Glomerular endothelial cell (primary cell): ENCODE measurements at places on chromosomes 3 and 15. TPM values are rescaled to one million over a fixed set of nuclear protein-coding genes. Genes with fewer than 3 reads are reported as not detected.

- DNase-seq, result no peak
Measured at GRCh38 chr3:138367911-138368310, 19.5 kb downstream of the MRAS start.

The DPPA2 gene
- not detected in 2 replicates for total RNA-seq

The CLEC3B gene
- not detected in 2 replicates for total RNA-seq

The LYZL4 gene
- not detected in 2 replicates for total RNA-seq

The P2RY14 gene
- total RNA-seq, result not detected in 2 replicates

The CCDC13 gene
- 0.47 and 1.5 TPM in 2 replicates for total RNA-seq

The CCR4 gene
- total RNA-seq, result 0.64 and 0.78 TPM in 2 replicates
